ENCODE measurements at places on chromosomes 1 and 21.

- no peak for DNase-seq
Measured at GRCh38 chr21:14616380-14617039, 70.4 kb upstream of the SAMSN1 start.

DNA sequence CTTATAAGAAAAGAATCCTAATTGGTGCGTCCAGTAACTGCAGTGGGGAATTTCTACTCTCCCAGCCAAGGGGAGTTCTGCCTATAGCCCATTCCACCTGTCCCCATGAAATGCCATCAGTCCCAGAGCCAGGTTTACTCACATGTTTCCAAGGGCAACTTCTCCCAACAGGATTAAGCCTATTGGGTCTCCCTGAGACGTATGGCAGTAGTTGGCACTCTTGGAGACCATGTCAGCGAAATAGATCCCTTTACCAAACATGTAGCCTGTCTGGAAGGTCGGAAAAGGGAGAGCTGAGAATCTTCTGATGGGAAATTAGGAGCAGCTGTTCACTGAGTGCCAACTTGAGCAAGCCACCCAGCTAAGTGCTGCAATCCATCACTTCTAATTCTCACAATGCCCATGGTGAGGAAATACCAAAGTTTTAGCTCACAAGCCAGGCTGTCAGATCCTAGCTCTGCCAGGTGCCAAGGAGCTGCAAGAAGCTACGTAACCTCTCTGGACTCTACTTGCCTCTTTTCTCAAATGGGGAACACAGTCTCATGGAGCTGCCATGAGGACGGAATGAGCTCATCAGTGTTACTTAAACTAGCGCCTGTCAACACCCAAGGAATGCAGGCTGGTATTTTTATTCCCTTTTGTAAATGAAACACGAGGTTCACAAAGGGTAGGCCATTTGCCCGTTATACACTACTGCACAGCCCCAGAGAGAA, 43.9 kb downstream of the PARP1 start:
- DNase-seq = no peak

GRCh38 chr1:18955441-18956192, 859 bp downstream of the IFFO2 start:
- peak; percentile 10 for DNase-seq

DNA sequence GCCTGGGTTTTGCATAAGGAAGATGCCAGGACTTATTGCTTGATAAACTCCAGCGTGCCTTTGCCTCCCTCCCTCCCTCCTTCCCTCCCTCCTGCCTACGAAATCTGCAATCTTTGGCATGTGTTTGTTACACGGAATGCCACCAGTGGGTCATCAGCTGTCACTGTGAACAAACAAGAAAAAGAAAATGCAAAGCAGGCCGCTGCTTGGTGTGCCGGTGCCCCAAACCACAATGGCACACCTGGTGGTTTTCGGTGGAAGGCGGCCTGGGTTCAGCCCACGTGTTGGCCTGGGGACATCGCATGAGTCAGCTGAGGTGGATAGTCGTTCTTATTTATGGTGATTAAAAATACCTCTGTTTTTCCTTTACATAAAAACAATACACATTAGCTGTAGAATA, 16.3 kb upstream of the IFNLR1 start:
- DNase-seq = no peak

GRCh38 chr21:37219761-37220432, 47.2 kb downstream of the VPS26C start:
- no peak for DNase-seq

- no peak for DNase-seq
Measured at GRCh38 chr21:44778499-44778911, 23.1 kb downstream of the UBE2G2 start.

DNA sequence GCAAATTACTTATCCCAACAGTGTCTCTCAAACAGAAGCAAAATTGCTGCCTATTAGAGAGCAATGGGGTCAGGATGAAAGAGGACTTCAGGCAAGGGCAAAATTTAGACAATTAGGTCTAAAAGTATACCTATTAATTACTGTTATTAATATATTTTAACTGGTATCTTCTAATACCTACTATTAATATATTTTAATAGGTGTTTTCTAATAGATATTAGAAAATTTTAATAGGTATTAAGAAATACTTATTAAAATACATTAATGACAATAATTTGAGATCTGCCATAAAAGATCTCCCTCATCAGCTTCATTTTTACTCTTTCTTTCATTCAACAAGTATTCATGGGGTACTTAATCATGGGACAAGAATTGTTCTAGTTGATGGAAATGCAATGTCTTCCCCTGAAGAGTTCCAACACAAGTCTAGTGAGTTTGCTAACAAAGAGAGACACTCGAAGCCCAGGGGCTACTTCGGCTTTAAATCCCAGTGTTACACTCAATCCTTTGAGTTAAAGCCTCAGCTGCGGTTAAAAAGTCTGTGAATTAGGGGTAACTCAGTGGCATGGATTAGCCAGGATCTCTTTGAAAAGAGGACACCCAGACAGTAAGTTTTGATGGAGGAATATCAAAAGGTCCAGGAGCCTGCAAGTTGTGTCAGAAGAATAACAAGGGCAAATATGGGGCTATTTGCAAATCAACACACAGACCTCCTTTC, 44.1 kb downstream of the STYXL2 start:
- no peak for DNase-seq

GRCh38 chr1:181135437-181135731, 46.9 kb downstream of the IER5 start:
- peak; percentile 12 for DNase-seq

DNA sequence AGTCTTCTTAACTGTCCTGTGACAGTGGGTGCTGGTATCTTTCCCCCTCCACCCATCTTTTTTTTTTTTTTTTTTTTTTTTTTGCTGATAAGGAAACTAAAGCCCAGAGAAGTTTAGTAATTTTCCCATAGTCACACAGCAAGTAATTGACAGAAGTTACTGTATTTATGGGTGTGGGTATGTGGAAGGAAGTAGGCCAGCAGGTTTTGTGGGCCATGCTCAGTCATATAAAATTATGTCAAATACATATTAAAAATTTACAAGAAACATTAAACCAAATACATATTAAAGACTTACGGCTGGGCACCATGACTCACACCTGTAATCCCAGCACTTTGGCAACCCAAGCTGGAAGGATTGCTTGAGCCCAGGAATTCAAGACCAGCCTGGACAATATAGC, 51.5 kb downstream of the KAZN start:
- DNase-seq = no peak

DNA sequence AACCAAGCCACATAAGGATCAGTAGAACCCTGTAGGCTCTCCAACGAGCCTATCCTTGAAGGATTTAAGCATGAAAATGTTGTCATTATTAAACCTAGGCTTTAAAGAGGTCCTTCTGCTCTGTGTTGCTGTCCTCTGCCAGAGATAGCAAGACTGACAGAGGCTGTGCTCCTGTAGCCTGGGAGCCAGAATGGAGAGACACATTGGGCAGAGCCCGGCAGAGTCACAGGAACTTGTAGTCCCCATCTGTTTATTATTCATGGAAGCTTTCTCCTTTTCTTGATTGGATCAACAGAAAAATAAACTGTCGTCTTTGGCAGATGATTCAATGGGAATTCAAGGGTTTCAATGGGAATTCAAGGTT, 19.2 kb upstream of the SLAMF1 start:
- no peak for DNase-seq

DNA sequence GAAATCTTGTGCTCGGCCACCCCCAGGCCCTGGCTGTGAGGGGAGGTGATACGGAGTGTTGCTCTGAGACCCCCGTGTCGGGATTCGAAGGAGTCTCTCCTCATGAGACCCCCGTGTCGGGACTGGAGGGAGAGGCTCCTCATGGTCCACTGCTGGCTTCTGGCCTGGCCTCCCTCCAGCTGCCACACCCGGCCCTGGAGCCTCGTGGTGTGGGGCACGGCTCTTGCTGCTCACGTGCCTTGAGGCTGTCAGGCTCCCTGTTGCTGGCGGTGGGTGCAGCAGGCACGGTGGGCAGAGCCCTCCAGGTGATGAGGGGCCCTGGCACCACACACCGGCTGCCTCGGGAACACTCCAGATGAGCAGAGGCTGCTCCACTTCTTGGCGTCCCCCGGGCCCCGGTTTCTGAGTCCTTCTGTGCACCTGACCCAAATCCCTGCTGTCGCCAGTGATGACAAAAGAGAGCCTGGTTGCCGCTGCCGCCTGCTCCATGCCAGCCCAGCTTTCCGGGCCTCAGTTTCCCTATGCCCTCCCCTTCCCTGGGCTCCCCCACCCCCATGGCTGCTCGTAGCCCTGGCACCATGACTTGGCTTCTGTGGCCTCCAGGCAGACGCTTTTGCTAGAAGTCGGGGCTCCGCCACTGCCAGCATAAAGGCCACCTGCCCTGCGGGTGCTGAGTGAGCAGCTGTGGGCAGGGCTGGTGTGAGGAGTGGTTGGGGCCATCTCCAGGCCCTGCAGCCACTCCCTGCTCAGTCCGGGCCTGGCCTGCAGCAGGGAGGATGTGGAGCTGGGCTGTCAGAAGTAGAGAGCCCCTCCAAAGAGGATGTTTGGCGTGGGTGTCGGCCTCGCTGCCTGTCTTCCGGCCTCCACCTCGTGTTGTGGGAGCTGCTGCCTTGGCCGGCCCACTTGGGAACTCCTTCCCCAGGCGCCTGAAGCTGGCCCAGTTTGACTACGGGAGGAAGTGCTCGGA, 11.8 kb downstream of the TMEM240 start:
- DNase-seq = no peak

DNA sequence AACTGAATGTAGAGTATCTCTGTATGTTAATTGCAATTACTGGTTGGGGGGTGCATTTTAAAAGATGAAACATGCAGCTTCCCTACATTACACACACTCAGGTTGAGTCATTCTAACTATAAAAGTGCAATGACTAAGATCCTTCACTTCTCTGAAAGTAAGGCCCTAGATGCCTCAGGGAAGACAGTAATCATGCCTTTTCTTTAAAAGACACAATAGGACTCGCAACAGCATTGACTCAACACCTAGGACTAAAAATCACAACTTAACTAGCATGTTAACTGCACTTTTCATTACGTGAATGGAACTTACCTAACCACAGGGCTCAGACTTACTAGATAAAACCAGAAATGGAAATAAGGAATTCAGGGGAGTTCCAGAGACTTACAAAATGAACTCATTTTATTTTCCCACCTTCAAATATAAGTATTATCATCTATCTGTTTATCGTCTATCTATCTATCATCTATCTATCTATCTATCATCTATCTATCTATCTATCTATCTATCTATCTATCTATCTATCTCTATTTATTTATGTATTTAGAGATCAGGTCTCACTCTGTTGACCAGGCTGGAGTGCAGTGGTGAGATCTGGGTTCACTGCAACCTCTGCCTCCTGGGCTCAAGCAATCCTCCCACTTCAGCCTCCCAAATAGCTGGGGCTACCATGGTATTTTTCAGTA, 47.8 kb downstream of the CHML start:
- DNase-seq = no peak

- no peak for DNase-seq
Measured at GRCh38 chr1:67560580-67561255, 124.3 kb upstream of the GADD45A start.

DNA sequence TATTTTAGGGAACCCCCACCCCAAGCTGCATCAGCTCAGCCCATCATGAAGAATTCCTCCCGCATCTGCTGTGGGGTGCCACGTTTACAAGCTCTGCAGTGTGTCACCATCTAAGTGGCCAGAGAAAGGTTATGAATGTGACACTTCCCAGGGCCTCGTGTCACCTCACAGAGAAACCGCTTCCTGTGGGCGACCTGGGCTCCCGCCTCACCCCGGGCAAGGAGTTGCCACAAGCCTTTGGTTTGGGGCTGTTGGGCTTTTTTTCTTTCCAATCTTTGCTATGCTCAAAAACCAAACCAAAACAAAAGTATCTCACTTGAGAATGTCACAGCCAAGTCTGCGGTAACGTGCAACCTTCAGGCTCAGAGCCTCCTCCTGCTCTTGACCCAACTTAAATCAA, 82.1 kb upstream of the ARHGEF16 start:
- no peak for DNase-seq

DNA sequence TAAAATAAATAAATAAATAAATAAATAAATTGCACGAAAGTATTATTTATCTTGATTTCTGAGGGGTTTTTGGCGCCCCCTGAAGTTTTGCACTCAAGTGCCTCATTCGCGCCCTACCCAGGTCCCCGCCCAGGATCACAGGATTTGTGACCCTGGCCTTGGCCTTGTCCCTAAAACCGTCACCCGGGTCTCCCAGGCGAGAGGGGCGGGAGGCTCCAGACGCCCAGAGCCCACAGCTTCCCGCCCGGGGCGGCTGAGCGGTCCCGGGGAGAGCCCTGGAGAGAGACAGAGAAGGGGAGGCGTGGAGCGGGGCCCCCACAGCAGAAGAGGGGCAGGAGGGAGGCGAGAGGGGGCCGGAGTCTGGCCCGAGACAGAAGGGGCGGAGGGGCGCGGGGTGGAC, 91.8 kb upstream of the CASZ1 start:
- no peak for DNase-seq

- DNase-seq = peak; percentile 61
Measured at GRCh38 chr1:191320062-191320461, 838.2 kb upstream of the RGS18 start.

DNA sequence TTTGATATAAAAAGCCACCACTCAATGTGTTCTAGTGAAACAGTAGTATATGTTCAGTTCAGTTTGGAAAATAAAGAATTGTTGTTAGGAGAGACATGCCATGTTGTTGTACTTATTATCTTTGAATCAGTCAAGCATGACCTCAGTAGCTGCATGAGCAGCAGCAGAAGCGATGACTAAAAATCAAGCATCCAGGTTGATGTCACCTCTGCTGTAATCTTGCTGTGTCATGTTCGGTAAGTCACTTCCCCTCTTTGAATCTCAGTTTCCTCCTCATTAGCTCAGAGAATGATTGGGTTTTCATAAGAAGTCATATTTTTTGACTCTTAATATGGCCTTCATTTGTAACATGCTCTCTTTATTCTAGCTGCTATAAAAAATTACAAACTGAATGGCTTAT, 428.4 kb upstream of the B3GALT2 start:
- no peak for DNase-seq

DNA sequence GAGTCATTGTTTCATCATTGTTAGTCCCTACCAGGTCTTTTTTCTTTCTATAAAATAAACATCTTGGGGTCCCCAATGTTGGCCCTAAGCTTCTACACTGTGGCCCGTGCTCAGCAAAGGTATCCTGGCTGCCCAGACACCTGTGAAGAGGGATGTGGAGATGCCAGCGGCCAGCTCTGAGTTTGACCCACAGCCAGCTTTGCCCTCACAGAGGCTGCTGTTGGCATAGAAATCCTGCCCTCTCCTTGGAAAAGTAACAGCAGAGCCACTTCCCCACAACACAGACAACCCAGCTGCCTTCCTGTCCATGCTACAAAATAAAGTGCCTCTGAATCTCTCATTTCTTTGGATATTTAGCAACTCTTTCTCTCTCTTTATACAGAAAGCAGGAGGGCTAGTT, 6.0 kb downstream of the TRIM62 start:
- no peak for DNase-seq

GRCh38 chr1:230818367-230818766, 50.0 kb downstream of the C1orf198 start:
- DNase-seq = no peak

GRCh38 chr1:84479998-84480397, 932 bp downstream of the RPF1 start:
- no peak for DNase-seq

Data from NCI-H2081 (cell line).